Fibroblast of upper back skin (primary cell): ENCODE measurements at places on chromosomes 3 and 15.

DNA sequence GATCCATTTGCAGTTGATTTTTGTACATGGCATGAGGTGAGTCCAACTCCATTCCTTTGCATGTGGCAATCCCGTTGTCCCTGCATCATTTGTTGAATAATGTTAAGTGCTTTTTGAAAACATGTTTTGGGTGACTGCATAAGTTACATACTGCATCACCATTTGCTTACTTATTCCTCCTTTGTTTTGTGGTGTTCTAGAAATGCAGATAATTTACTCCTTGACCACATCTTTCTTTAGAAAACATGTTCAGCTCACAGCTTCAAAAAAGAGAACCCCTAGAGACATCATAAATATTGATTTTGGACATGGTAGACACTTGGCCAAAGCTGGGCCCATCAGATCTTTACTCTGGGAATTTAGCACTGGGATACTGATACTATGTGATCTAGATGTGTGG lies 135.3 kb upstream of the DAZL start:
- peak; percentile 66 for DNase-seq

GRCh38 chr3:165827883-165828282 lies 9.3 kb downstream of the BCHE start:
- DNase-seq = no peak

DNA sequence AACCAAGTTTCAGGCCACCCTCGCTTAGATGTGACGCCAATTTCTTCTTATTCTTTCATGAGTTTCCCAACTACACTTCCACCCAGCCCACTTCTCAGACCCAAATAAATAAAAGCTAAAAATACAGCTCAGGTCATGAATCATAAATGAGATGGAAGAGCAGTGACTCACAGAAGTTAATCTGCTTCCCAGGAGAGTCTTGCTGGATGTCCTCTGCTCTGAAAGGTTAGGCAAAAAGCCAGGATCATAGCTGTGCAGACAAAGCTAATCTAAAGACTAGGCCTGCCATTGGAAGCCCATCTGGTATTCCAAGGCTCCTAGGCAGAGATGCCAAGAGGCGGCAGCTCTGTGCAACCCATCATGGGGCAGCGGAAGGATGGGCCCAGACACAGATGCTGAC lies 24.1 kb downstream of the SHC4 start:
- DNase-seq = peak; percentile 98

- peak; percentile 85 for DNase-seq
These were observed 98.4 kb downstream of the NAALADL2 start for GRCh38 chr3:174957551-174958001.

- no peak for DNase-seq
These were observed 498 bp downstream of the PDE12 start for GRCh38 chr3:57556459-57557084.

DNA sequence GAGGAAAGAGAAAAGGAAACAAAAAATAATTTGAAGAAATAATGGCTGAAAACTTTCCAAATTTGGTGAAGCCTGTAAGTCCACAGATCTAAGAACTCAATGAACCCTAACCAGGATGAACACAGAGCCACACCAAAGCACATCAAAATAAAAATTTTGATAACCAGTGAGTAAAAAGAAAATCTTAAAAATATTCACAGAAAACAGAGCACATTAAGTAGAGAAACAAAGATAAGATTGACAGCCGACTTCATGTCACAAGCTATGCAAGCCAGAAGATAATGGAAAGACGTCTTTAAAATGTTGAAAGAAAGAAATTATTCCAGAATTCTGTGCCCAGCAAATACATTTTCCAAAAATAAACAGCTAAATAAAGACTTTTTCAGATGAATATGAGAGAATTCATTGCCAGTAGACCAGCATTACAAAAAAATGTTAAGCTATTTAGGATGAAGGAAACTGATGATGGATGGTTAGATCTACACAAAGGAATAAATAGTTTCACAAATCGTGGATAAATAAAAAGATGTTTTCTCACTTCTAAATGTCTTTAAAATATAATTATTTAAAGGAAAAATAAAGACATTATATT lies 140.2 kb upstream of the SKOR1 start:
- peak; percentile 54 for DNase-seq

DNA sequence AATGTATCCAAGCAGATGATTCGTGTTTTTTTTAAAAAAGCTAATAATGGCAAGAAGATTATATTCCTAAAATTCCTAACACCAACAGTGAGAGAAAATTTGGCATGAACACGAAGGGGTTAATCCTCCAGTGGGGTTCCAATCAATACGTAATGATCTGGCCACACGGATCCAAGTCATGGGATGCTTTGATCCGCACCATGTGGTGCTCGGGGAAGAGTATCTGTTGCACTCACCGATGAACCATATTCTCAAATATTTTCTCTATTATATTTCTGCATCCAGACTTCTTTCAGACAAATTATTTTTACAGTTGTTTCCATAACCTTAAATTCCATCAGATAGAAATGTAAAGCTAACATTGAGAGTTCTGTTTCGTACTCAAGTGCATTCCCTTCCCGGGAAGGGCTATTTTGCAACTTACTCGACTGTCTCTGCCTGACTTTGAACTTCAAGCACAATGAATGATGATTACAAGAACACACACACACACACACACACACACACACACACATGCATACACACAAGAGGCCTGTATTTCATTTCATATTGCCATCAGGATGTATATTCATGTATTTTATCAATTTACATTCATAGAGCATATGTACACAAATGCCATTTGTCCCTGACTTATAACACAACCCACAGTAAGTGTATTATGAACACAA lies 567.2 kb downstream of the FOXP1 start:
- peak; percentile 44 for DNase-seq

DNA sequence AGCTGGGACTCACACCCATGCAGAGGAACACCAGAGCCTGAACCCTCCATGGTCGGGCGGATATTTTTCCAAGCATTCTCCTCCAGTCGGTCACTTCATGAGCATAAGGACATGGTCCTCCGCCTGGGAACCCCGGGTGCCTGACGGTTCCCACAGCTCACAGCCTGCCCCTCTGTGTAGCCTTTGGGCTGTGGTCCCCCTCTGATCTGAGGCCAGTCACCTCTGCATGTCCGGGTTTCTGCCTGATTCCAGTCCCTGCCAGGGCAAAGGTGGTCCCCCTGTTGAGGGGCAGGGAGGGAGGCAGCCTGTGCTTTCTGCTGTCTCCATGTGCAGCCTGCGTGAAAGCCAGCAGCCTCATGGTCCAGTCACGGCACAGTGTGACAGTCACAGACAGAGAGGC lies 76.6 kb upstream of the KLF13 start:
- no peak for DNase-seq

DNA sequence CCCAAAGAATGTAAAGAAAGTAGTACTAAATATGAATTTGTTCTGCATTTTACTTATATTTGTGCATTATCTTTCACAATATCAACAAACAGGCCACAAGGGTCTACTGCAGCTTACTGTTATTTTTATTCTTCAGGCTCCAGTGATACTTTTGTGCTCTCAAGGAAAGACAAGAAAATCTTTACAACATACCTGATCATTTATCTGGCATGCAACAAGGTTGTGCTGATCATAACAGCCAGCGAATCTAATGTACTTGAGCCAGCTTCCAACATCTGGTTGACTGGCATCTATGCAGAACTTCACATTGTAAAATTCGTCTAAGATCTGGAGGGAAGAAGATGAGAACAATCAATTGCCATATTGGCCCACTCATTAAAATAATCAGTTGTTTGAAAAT lies 520.0 kb downstream of the MECOM start:
- no peak for DNase-seq

GRCh38 chr3:114108137-114108536 lies 51.6 kb downstream of the QTRT2 start:
- DNase-seq = no peak

GRCh38 chr3:36840453-36840921 lies 76.1 kb upstream of the DCLK3 start:
- DNase-seq = peak; percentile 15

GRCh38 chr3:16498130-16498890 lies 15.2 kb downstream of the RFTN1 start:
- no peak for DNase-seq

DNA sequence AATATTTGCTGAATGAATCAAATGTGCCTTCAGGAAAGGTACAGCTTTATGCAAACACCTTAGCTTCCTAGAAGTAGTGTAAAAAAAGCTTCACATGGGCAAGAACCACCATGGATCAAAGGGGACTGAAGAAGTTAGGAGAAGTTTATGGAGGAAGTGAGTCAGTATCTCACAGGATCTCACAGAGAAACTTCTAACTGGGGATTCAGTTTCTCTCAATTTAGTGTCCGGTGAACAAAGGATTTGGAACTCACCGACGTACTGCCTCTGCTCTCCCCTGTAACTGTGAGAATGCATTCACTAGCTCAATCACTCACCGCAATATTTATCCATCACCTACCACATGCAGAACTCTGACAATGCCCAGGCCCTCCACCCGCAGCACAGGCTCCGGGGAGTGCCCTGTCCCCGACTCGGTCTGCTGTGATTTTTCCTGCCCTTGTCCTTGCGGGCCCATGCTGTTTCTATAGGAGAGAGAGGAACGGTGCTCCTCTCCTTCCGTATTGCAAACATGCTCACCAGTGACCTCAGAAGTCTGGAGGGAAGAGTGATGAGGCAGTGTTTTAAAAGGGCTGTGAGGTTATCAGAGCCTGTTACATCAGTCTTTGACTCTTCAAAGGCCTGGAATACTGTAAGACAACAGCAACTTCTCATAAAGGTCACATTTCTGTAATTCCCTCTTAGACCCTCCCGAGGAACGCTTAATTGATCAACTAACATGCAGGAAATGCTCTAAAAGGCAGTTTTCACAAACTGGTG lies 222.5 kb upstream of the ICE2 start:
- DNase-seq = no peak

- no peak for DNase-seq
These were observed 43.2 kb upstream of the FAM107A start for GRCh38 chr3:58620421-58620820.

- DNase-seq = peak; percentile 16
These were observed 116.6 kb upstream of the IQSEC1 start for GRCh38 chr3:13189639-13190377.

GRCh38 chr3:15064835-15065549 lies at the start of gene MRPS25:
MRPS25 (minus strand) TSS chr3:15065315; CDS start chr3:15065194, 121 bp downstream.
- peak; percentile 90 for DNase-seq

DNA sequence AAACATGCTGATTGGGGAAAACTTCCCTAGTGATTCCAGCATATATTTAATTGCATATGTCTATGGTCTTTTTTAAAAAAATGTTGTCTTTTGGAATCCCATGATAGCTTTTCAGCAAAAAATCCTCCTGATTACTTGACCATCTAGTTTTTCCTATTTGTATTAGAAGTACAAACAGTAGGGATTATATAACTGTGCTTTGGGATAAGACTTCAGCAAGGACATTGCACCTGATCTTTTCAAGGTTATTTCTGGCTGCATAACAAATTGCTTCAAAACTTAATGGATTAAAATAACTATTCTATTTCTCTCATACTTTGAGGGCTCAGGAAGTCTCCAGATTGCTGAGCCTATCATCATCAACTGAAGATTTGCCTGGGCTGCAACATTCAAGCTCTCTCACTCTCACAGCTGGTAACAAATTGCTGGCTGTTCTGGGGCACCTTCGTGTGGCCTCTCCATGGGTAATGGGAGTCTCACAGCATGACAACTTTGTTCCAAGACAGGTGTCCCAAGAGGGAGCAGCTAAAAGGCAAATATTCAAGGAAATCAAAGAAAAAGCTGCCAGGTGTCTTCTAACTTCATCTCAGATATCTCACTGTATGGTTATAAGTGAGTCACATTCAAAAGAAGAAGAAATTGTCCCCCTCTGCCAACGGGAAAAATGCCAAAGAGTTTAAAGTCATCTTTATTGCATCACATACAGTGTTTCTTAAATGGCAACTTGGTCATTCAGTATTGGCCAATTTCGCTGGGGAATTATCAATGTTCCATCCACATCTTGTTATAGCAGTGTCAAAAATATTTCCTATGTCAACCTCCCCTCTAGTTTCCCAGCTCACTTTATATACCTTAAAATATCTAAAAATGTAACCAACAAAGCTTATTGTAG lies 644.5 kb upstream of the GRM7 start:
- DNase-seq = no peak

DNA sequence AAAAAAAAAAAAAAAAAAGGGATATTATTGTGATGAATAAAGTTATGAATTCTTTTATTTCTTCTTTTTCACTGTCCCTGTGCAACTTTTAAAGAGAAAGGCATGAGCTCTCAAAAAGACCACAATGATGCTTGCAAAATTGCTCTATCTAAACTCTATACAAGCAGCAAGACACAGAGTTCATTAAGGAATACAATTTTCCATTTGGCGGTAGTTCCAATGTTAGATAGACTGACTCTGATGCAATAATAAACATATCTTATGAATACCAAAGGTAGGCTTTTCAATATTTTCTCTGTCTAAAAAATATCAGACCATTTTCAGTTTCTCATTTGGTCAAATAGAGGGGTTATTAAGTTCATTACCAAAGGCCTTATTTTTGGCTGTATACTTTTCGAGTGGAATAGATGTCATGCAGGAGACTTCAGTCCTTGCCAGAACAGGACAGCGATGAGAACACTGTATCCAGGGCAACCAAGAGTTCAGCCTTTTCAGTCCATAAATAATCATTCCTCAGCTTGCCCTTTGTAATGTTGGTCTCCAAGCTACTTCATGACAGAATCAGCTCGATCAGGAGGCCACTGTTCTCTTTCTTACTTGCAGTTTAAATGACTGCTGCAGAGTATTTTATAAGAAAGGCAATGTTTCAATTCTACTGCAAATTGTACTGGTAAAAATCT lies 162.9 kb upstream of the FAM3D start:
- no peak for DNase-seq

GRCh38 chr15:66130496-66131034 lies 123.0 kb downstream of the MEGF11 start:
- DNase-seq = no peak

DNA sequence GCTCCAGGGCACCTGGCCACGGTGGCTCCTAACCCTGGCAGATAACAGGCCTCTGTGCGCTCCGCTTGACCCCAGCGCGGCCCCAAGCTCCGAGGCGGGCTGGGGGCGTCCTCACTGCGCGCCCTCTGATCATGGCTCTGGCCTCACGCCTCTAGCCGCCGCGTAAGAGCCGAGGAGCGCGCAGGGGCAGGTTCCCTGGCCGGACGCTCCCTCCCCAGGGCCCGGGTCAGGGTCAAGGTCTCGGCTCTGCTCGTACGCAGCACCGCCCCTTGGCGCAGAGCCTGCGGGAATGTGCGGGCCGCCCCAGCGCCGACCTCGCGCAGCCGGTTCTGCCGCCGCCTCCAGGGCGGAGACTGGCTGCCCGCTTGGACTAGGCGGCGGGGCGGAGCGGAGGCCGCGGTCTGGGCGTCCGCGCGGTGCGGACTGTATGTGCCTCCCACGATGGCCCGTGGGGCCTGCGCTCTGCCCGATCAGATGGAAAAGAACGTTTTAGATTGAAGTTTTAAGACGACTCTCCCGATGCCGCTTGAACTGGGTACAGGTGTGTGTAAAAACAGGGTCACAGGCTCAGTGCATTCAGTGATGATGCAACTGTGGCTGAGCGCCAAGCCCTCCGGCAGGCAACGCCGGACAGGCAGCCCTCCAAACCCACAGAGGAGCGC lies 40.8 kb downstream of the CHST14 start:
- no peak for DNase-seq

- DNase-seq = no peak
These were observed 440.7 kb upstream of the KCNMB2 start for GRCh38 chr3:178095522-178095921.
